Bone marrow (tissue), 2 donors: ENCODE measurements at places on chromosomes 13 and 19.

- no peak for DNase-seq
Observed at GRCh38 chr13:61275736-61276135, 139.9 kb downstream of the PCDH20 start.

- DNase-seq = no peak
Observed at GRCh38 chr19:54530866-54531265, 28.2 kb downstream of the LAIR2 start.

DNA sequence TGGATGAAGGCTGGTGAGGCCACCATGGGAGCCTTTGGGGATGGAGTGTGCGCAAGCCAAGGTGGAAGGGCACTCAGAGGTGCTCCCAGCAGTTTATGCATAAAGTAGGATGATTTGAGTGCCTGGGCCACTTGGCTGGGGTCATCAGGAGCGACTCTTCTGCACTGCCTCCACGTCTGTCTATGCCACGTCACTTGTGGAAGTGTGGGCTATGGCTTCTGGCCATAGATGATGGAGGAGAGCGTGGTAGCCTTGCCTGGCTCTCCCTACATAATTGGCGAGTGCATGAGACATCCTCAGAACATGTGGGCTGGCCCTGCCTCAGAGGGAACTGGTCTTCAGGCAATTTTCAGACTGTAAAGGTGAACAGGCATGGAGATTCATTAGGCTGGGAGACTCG is 182.9 kb downstream of the TEX29 start:
- DNase-seq = no peak

DNA sequence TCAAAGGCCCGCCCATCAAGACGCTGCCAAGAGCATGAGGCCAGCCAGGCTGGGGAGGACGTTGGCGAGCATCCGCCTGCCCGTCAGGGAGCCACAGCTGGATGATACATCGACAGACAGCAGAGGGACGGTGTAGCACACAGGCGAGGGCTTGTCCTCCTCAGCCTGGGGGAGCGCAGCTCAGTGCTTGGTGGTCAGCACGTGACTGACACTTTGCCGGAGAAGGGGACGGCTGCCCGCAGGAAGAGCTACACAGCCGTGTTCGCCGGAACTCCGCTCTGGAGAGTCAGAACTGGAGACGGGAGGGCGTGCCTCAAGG is 34.1 kb downstream of the CSNK1G2 start:
- no peak for DNase-seq

- DNase-seq = no peak
Observed at GRCh38 chr13:42056583-42056982, 8.1 kb downstream of the DGKH start.

- DNase-seq = no peak
Observed at GRCh38 chr19:16868423-16869130, 20.2 kb upstream of the F2RL3 start.

DNA sequence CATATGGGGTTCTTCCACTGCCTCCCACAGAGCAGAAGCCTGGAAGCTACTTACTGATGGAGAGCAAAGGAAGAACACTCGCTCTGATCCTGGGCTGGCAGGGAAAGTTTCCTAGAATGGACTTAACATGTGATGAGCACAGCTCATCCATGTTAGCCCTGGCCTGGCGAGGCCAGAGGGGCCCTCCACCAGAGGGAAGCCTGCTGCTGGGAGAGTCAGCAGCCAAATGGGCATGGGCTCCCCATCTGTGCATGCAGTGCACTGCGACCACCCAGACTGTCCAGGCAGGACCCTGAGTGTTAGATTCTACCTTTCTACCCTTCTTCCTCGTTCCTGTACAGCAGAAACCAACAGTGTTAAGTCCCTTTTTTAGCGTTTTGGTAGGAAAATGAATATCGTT is 8.9 kb downstream of the HNRNPUL1 start:
- DNase-seq = no peak

DNA sequence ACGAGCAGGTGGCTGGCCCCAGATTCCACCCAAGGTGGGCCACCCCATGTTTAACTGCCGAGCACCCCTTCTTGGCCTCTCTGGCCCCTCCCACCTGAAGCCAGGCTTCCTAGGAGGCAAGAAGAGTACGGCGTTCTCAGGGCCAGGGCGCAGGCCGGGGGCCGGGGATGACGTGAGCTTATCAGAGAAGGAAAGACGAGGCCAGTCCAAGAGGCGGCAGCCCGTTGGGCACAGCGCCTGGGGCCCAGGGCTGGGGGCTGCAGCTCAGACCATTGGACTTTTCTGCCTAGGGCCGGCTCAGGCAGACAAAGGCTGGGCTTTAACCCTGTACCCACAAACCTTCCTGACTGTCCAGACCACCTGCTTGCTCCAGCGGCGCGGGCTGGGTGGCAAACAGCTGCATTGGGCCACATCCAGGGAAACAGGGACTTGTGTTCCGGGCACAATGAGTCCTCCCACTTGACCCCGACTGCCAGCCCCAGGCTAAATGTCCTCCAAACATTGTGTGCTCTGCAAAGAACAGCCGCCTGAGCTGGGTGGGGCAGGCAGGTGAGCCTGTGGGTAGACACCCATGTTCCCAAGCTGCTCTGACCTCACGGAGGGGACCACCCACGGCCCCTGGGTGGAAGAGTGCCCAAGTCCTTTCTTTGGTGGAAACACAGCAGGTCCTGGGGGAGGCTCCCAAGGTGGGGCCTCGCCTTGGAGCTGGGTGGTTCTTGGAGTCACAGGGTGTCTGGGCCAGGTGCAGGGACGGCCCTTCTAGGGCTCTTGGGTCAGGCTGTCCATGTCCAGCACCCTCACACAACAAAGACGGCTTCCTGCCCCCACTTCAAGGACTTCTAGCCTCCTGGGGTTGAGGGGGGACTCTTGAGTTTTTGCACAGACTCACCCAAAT is 21.9 kb downstream of the COMP start:
- no peak for DNase-seq

GRCh38 chr13:113451951-113452421 is 1.3 kb downstream of the ADPRHL1 start:
- no peak for DNase-seq

DNA sequence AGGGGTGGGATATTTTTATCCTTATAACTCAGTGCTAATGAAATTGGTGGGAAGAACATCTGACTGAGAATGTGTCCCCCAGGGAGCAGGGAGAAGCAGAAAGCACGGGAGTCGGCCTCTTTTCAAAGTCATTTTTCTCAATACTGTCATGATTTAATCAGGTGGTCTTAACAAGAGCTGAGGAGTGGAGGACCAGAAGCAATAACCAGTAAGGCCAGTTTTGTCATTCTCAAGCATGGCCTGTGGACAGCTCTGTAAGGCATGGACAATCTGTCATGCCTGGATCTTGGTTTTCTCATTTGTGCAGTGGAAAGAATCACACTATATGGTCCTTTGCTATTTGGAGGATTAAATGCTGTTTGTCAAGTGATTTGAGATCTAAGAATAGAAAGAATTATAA is 99.7 kb downstream of the TNFSF11 start:
- DNase-seq = no peak

DNA sequence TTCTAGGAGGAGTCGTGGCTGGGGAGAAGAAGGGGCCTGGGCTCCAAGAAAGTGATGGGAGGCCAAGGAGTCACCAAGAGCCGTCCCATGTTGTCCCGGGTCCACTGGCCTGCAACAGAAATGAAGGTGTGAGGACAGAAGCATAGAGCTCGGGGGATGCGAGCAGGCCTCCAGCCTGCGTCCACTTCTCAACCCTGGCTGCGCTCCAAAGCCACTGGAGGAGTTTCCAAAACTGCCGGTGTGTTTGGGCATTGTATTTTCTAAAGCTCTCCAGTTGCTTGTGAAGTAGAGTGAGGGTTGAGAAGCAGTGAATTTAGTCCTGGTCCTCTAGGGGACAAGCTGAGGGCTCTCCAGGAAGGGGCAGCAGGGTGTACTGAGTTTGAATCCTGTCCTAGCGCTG is 13.0 kb downstream of the FFAR2 start:
- DNase-seq = no peak

- peak; percentile 80 for DNase-seq
Observed at GRCh38 chr19:32404933-32405430, 588 bp upstream of the DPY19L3 start.

DNA sequence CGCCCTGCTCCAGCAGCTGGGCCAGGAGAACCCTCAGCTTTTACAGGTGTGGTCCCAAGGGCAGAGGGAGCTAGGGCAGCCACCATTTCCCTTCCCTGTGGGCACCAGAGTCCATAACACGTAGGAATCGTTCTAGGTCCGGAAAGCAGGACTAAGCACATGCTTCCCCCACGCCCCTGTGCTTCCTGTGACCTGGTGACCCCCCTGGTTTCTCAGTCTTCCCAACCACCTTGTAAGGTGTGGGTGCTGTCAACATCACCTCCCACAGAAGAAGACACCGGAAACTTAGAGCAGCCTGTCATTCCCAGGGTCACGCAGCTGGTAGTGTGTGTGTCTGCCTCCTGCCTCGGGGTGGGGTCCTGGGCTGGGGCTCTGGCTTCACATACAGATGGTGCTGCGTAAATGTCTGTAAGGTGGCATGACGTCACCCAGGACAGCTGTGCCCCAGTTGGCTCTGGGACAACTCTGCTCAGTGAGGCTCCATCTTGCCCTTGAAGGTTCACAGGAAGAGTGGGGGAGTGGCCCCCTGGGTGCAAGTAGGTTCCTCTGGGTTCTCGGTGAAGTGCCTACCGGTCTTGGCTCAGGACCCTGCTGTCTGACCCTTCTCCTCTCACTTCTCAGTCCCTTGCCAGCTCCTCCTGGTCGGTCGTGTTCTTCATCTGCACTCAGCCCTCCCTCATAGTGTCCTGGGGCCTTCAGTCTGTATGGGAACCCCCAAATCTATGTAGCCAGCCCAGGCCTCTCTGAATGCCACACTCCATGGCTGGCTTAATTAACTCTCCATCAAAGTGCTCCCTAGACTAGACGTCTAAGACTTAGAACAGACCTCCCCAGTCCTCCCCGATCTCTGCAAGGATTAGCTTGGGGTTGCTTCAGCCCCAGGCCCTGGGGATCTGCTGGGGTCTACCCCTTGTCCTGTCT is 4.0 kb downstream of the RAD23A start:
- no peak for DNase-seq

GRCh38 chr13:75694722-75695121 is 58.6 kb downstream of the LMO7 start:
- no peak for DNase-seq

DNA sequence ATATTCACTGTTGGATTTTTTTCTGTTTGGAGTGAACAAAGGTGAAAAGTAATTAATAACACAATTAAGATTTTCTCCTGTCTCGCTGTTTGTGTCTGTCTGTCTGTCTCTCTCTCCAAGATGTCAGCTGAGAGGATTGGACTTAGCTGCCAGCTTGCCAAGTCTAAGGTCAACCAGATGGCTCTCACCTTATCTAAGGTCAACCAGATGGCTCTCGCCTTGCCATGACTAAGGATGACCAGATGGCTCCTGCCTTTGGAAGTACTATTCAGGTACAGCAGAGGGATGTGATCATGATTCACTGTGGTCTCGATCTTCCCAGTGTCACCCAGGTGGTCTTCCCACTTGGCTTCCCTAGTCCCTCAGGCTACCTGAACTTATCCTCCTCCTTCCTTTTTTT is 1436.4 kb downstream of the UQCRFS1 start:
- DNase-seq = no peak

GRCh38 chr19:55088543-55089341 is 13.1 kb downstream of the EPS8L1 start:
- peak; percentile 36 for DNase-seq

- no peak for DNase-seq
Observed at GRCh38 chr13:70842062-70842644, 733.9 kb upstream of the KLHL1 start.

DNA sequence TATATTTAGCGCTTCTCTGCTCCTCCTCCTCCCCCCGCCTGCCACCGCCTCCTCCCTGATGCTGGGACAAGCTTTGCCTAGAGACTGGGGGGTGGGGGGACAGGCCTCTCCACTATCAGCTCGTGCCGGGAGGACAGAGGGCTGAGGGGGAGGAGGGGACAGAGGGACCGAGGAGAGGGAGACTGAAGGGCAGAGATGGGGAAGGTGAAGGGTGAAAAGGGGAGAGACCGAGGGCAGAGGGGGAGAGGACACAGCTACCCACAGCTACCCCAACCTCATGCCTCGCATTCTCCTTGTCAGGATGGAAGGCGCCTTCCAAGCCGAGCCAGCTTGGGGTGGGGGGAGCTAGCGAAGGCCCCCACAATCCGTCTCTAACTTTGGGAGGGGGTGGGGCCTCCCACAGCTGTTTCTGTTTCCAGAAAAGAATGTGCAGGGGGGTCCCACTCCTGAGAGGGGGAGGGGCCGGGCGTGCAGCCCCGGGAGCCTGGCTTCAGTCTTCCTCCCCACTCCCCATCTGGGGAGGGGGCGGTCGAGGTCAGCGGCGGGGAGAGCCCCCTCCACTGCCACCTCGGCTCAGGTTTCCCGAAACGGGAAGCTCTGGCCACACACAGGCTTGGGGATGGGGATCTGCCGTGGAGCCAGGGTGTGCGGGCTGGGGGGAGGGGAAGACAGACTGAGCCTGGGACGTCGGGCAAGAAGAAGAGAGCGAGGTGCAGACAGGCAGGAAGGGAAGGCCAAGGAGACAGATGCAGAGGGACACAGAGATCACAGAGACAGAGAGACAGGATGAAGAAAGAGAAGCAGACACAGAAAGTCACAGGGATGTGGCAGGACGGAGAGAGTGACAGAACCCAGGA is 1.6 kb downstream of the DACT3 start:
- no peak for DNase-seq

- DNase-seq = peak; percentile 61
Observed at GRCh38 chr19:7705387-7706187, 3.7 kb upstream of the FCER2 start.

DNA sequence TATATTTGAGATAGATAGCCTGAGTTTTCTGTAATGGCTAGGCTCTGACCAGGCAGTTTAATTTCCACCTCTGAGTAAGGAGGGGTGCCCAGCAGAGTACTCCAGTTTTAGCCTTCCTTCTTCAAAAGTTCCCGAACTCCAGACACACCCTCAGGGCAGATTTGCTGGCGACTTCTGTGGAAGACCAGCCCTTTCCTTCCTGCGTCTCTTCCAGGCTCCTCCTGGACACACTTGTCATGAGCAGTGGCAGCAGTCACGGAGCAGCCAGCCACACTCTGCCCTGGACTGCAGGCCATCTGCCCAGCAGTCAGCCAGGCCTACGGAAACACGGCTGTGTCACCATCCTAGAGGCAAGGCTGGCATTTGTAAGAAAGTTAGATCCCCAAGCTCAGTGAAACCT is 6.6 kb upstream of the FLT1 start:
- DNase-seq = no peak

- DNase-seq = no peak
Observed at GRCh38 chr13:38685431-38685830, 1.4 kb upstream of the FREM2 start.

GRCh38 chr19:35495107-35496064 is 5.1 kb upstream of the KRTDAP start:
- peak; percentile 35 for DNase-seq

DNA sequence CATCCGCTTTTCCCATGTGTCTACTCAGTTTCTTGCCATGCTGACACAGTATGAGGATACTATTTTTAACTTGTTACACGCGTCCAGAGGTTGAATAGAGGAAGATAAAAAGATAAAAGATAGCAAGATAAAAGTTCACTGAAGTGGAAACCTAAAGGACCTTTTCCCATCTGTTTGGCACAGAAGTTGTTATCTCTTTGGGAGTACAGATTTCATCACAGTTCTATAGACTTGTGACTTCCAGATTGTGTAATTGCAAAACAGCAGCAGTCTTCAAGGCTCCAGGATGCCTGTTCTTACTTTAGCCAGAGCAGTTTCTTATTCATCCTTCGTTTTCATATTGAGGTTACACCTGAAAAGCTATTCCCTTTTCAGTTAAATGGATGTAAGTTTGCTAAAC is 369.2 kb downstream of the GPC5 start:
- no peak for DNase-seq

- DNase-seq = no peak
Observed at GRCh38 chr13:111897846-111898215, 169.1 kb upstream of the SOX1 start.

GRCh38 chr13:45336025-45336800 is 4.8 kb downstream of the TPT1 start:
- DNase-seq = no peak

- DNase-seq = no peak
Observed at GRCh38 chr19:1122972-1123363, 19.2 kb downstream of the GPX4 start.
